ENCODE measurements at places on chromosomes 4 and X. TPM values are rescaled to one million over a fixed set of nuclear protein-coding genes. Genes with fewer than 3 reads are reported as not detected.

Gene RBM46
- not detected for total RNA-seq

Gene VCX3B
- total RNA-seq: not detected

DNA sequence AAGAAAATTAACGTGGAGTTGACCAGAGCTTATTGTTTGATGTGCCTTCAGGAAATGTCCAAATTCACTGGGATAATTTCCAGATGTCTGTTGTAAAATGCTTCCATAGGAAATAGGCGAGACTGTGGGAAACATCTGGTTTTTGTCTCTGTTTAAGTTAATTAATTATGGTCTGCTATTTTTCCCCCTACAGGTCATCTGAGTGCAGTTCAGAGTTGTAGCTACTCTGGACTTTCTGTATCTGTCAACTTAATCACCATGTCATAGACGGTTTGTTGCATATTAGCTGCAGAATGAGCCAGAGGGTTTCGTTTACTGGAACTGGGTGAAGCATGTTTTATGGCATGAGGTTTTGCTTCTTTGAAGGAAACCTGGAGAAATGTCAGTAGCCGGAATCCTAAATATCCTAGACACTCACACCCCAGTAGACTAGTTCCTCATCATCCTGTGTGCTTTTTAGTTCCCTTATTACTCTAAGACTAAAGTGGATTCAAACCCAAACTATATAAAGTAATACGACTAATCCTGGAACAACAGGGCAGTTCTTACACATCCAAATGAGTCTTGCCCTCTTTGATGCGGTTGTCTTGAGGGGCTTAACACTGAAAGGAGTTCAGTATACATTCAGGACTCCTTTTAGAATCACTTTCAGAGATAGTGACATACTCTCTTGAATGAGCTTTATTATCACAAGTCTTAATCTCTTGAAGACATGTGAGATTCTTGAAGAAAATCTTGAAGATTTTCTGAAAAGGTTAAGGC is 62.5 kb downstream of the PPEF1 start:
- DNase-seq: no peak

DNA sequence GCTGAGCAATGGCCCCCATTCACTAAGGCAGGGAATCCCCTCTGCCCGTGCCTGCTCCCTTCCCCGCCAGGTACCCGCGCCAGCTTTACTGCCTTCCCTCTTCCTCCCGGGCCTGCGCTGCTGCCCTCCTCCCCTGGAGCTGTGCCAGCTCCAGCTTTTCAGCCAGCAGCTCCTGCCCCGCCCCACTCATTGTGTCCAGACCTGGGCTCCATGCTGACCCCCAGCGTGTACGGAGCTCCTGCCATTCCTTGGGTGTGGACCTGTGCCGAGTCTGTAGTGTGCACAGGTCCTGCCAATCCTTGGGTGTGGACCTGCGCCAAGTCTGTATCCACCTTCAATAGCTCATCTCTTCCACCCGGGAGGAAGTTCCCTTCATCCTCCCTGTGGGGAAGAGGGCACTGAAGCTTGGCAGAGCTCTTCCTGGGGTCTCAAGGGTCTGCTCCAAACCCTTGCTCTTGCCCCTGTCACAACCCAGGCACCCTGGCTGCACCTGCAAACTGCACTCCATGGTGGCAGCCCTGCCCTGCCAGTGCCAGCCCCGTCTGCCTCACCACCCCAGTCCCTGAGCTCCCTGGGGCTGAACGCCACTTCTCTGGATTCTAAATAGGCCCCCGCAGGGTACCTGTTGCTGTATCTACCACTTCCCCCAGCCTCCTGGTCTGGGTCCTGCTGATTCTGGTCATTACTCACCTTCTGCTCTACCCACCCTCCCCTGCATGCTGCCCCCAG is 63.9 kb downstream of the TRMT44 start:
- DNase-seq: no peak

DNA sequence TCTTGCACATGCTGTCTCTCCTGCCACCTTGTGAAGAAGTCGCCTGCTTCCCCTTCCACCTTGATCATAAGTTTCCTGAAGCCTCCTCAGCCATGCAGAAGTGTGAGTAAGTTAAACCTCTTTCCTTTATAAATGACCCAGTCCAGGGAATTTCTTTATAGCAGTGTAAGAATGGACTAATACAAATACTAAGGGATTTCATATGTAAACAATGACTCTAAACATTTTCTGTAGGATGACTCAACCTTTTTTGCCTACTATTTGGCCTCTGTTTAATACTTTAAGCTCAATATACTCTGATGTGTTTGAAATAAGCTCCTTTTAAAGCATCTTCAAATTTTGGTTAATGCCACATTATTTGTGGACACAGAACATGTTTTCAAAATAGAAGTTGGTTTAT is 813.5 kb upstream of the SLIT2 start:
- DNase-seq: no peak

DNA sequence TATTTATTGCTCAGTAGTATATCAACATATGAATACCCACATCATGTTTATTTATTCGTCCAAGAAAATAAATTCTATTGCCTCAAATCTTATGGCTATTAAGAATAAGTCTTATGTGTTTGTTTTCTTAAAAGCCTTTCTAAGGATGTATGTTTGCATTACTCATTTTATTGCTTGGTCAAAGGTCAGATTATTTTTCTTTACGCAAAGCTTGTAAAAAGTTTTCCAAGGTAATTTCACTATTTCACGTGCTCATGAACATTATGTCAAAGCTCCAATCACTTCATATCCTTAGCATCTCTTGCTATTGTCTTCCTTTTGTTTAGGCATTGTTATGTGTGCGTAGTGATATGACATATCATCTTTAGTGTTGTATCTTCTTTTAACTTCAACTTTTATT is 258.5 kb upstream of the FSTL5 start:
- no peak for DNase-seq

DNA sequence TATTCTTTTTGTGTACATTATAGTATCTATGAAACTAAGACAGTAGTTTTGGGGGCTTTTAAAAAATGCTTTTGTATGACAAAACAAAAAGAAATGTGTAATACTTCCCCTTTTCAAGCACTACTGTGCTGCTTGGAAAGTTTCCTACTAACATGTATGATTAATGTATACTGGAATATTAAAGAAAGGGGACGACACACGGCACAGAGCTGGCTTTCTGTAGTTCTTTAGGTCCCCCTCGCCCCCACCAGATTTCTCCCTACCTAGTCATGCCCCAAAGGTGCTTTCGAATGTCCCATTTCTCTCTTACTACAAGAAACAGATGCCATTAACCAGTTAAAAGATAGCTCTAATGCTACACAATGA is 1.6 kb upstream of the AP1S2 start:
- DNase-seq: no peak

GRCh38 chrX:150146271-150146896 is 208.1 kb upstream of the EOLA2 start:
- DNase-seq: no peak

GRCh38 chr4:118983293-118983692 is 94.6 kb downstream of the SYNPO2 start:
- peak; percentile 54 for DNase-seq

DNA sequence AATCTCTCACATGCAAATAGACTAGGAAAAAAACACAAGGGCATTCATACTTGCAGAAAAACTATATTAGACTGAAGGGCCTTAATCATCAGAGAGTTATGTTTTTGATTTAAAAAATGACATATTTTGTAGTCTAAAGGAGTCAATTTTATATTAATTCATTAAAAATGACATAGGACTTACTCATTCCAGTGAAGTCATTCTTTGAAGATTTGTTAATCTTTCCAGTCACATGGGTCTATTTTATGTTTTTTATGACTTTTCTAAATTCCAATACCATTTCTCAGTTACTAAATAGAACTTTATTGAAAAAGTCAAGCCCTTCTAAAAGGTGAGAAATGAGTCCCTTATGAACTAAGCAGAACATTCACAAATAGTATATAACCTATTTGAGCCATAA is 743.8 kb upstream of the INTU start:
- DNase-seq: peak; percentile 61

- peak; percentile 5 for DNase-seq
These were observed 10.0 kb upstream of the ASMTL start for GRCh38 chrX:1462596-1463251.

- DNase-seq: no peak
These were observed 72.7 kb downstream of the ANKRD17 start for GRCh38 chr4:73185903-73186302.

DNA sequence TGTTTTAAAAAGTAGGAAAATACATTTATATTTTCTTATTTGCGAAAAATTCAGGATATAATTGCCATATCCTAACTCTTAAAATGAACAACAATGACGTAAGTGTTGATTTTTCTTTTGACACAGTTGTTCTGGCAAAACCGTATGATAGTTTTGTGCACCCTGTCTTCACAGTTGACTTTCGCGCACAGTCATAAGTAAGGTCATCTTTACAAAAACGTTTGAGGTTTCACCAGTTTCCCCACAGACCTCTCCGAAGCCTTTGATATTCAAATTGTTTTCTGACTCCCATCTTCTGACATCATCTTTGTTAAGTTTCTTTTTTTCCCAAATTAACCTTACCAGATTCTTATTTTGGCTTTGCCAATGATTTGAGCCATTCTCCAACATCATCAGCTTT is 48.1 kb upstream of the ATXN3L start:
- no peak for DNase-seq

- DNase-seq: no peak
These were observed 3.5 kb downstream of the FAT1 start for GRCh38 chr4:186719925-186720694.

DNA sequence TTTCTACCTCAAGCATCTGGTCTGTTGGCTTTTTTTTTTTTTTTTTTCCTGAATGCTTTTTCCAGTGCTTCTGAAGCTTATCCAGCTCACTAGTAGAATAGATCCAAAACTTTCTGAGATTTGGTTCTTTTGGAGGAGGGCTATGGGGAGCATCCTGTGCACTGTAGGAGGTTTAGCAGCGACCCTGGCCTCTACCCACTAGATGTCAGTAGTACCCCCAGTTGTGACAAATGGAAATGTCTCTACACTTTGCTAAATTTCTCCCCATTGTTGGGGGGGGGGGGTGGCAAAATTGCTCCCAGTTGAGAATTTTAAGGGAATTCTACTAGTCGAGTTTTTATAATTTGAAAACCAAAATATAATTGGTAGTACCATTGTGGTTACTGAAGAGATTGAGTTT is 23.0 kb upstream of the PPA2 start:
- no peak for DNase-seq
